Cardiac septum (tissue), 1 donor: ENCODE measurements at places on chromosomes 1 and 21. TPM values are rescaled to one million over a fixed set of nuclear protein-coding genes. Genes with fewer than 3 reads are reported as not detected.

Gene FAM72C
- not detected for total RNA-seq

Gene OR6K3
- total RNA-seq, result not detected

Gene SLC30A1
- total RNA-seq, result 16.3 TPM

Gene PLPP3
- total RNA-seq, result 61.0 TPM

Gene MAEL
- 4.3 TPM for total RNA-seq
